AG04450 (cell line): ENCODE measurements at places on chromosomes 11 and 22. TPM values are rescaled to one million over a fixed set of nuclear protein-coding genes. Genes with fewer than 3 reads are reported as not detected.

DNA sequence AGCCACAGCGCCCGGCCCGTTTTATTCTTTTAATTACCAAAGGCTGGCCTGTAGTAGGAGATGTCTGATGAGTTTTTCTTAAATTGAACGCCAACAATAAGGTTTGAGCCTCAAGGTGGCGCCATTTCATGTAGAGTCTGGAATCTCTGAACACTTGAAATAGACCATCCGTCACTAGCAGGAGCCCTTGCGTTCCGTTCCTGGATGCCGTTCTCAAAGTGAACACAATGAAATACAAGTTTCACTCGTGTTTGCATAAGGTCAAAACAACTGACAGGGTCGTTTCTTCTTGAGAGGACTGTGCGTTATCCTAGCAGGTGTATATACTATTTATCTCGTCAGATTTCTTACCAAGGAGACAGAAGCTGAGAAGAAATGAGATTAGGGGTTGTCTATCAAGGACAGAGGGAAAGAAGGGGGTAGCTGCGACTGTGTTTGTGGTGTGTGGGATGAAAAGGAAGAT is 18.7 kb upstream of the SCGB1D1 start:
- DNase-seq: peak; percentile 10

The YPEL4 gene
- polyA plus RNA-seq: 0.83 and 1.1 TPM in 2 replicates

The MMP10 gene
- polyA plus RNA-seq: 0.87 and 0.97 TPM in 2 replicates

DNA sequence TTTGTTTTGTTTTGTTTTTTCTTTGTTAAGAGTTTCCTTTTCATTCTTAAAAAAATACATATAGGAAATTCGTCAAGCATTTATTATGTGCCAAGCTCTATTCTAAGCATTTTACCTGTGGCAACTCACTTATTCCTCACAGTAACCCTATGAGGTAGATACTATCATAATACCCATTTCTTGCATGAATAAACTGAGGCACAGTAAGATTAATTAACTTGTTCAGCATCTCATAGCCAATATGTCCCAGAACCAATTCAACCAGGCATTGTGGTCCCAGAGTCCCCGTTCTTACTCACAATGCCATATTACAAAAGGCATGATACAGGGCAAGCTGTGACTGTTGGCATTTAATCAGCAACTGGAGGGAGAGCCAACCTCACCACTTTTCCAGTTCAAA is 83.7 kb downstream of the RAB30 start:
- no peak for DNase-seq

The CALCA gene
- not detected in 2 replicates for polyA plus RNA-seq

DNA sequence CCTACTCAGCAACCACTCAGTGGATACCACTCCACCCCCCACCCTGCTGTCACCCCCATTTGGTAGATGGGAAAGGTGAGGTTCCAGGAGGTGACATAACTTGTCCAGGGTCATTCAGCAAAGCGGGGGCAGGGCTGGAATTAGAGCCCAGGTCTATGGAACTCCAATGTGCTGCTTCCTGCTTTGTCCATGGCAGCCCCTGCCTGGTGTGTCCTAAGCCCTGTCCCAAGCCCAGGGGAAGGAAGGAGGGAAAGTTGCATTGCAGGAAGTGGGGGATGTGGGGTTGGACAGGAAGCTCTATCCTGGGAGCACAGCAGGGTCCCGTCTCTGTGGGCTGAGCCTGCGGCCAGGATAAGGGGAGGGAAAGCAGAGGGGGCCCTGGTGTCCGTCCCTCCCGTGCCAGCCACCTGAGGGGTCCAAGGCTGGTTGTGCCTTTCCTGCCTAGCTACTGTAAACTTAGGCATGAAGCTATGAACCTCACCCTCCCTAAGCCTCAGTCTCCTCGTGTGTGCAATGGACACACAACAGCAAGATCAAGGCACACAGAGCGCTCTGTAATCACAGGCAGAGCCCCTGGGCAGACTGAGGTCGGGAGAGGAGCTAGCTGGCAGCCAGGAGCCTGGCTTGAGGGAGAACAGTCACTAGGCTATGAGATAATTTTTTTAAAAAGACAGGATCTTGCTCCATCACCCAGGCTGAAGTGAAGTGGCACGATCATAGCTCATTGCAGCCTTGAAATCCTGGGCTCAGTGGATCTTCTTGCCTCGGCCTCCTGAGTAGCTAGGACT is 12.9 kb downstream of the GAL3ST1 start:
- DNase-seq: no peak
